Cortex of kidney (tissue), 1 donor: ENCODE measurements at places on chromosomes 5 and 9.

DNA sequence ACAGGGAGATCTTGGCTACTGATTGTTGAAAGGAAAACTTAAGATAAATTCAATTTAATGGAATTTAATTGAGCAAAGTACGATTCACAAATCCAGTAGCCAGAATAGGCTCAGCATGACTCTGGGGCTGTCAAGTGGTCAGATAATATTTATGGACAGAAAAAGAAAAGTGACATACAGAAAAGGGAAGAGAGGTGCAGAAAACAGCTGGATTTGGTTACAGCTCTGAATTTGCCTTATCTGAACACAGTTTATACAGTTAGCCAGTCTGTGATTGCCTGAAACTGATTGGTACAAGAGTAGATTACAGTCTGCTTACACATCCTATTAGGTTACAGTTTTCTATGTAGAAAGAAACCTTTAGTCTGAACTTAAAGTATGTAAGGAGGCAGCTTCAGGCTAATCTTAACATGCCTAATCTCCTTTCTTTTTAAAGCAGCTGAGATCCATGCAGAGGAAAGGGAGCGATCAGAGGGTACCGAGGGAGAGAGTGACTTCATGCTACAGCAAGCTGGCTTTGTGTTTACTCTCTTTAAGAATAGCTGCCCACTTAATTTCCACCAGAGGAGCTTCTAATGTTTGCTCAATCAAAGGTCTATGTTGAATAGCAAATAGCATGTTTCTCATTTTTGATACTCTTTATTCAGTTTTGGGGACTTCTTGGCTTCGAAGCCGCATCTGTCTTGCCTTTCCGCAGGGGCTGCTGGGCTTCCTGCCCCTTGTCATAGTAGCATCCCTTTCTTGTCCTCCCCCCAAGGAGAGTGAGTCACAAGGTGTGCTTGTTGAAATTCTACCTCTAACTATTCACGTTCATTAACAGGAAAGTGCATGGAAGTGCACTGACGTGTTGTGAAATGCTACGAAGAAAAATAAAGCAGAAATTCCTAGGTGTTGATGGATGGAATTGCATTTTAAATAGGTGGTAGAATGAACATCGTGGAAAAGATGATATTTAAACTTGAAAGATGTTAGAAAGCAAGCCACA, 761.2 kb downstream of the TAF11L14 start:
- DNase-seq = no peak

DNA sequence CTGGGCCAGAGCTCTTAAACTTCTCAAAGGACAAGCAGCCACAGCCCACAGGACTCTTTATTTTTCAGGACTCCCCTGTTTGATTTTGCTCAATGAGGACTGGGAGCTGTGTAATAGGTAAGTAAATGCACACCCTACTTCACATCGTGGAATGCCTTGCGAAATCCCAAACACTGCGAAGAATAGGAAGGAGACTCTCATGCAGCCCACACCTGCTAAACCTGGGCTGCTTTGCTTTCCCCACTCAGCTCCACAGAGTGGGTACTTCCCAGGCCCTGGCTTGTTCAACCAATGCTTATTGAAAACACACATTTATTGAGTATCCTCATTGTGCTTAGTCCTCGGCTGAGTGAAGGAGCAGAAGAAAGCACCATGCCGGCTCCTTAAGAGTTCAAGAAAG, 103.3 kb upstream of the FSTL4 start:
- no peak for DNase-seq

- DNase-seq = no peak
These were observed 83.2 kb downstream of the CDH18 start for GRCh38 chr5:19904766-19905165.

GRCh38 chr9:117418111-117418510, 3.3 kb upstream of the ASTN2 start:
- no peak for DNase-seq

DNA sequence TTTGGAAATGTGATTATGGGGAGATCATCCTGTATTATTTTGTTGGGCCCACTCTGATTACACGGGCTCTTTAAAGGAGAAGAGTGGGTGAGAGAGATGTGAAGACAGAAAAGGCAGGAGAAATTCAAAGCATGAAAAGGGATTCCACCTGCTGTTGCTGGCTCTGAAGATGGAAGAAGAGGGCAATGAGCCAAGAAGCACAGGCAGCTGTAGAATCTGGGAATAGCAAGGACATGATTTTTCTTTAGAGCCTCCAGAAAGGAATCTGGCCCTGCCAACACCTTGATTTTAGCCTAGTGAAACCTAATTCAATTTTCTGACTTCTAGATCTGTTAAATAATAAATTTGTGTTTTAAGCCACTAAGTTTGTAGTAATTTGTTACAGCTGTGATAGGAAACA, 11.3 kb downstream of the C9 start:
- no peak for DNase-seq

- no peak for DNase-seq
These were observed 27.8 kb downstream of the PCDHGC5 start for GRCh38 chr5:141516672-141517025.

DNA sequence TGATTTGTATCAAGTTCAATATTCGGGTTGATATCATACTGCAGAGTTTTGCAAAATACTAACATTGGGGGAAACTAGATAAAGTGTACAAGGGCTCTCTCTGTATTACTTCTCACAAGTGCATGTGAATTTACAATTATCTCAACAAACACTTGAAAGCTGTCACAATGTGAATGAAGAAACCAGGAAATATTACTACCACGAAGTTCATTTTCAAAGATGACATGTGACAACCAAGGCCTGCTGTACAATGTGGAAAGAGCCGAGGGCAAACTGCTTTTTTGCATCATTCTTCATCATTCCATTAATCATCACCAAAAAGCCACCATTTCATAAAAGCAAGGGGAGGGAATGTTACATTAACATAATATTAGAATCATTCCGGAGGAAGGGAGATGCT, 310.0 kb downstream of the GLIS3 start:
- no peak for DNase-seq

DNA sequence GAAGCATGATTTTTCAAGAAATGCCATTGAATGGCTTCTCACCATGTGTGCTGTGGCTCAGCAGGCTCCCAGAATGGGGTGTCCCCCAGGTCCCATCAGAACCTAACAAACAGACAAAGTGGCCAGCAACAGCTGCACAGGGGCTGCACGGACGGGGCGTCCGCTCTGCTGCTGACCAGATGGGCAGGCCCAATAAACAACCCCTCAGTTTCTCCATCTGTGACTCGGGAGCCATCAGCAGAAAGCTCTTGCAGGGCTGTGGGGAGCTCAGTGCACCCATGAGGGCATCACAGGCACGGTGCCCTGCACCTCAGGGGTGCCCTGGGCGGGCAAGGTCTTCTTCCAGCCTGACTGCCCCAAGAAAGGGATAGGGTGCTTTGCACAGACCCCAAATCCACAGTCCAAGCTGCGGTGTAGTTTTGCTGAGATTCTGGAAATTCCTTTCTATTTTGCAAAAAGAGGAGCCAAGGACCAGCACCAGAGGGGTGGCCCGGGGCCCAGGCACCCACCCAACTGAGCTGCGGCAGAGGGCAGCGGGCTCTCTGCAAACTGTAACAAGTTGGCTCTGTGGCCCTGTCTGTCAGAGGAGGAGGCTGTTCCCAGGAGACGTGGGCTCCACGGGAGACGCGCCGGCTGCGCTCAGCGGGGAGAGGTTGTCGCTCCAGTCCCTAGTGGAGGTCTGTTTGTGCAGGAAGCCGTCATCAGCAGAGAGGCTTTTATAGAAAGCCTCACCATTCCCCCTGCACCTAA, 138.7 kb upstream of the PPP1R26 start:
- DNase-seq = no peak

DNA sequence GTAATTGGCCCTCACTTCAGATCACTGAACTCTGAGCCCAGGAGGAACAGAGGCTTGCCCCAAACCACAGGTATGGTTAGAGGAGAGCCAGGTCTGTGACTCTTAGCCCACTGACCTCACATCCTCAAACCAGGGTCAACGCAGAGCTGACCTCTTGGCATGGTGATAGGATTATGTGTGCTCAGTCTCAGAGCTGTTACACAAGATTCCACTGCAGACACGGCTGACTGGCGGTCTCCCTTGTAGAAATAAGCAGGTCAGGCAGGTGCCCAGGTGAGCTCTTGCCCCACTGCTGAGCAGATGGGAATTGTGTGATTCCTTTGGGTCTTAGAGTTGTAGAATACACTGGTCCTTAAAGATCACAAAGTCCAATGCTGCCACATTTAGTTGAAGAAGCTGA, 66.0 kb upstream of the PITX1 start:
- no peak for DNase-seq

GRCh38 chr5:160787240-160787639, 64.8 kb downstream of the ATP10B start:
- no peak for DNase-seq

DNA sequence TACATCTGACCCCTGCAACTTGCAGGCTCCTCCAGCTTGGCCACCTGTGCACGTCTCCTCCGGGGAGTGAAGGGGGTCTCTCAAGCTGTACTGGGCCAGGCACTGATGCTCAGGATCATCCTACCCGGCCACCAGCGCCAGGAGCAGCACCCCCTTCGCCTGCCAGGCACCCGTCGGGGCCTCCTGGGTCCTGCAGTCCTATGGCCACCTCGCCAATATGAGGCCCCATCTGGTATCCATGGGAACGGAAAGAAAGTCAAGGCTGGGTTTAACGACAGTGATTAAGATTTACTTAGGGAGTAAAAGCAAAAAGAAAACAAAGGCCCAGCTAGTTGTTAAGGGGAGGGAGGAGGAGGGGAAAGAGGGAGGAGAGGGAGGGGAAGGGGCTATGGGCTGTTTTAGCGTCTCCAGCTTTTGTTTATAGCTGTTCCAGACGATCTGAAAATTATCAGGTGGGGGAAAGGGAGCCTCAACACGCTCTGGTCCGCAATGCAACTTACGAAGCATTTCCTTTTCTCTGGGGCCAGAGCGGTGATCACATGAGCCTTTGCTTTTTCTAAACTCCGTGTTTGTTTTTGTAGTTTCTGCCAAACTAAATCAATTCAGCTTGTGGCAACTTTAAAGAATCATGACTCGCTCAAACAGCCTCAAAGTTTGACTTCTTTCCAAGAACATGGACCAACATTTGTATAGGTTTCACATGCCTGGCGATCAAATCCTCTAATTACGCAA, 132.4 kb downstream of the ROR2 start:
- DNase-seq = no peak

GRCh38 chr5:56286015-56286884, 53.1 kb upstream of the ANKRD55 start:
- no peak for DNase-seq

DNA sequence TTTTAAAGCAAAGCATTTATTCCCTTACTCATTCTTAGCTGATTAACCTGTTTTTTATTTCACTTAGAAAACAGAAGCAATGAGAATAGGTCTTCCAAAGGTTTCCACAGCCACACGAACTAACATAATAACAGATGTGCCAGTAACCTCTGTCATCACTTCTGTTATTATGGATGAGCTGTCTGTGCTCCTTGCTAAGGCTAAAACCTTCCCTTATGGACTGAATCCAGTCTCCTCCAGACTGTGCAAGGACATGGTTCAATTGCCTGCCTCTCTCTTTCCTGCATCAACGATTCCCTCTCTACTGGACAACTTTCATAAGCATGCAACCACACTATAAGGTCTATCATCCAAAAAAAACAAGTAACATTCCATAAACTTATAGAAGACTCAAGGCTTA, 1446.2 kb downstream of the MAT2B start:
- no peak for DNase-seq

DNA sequence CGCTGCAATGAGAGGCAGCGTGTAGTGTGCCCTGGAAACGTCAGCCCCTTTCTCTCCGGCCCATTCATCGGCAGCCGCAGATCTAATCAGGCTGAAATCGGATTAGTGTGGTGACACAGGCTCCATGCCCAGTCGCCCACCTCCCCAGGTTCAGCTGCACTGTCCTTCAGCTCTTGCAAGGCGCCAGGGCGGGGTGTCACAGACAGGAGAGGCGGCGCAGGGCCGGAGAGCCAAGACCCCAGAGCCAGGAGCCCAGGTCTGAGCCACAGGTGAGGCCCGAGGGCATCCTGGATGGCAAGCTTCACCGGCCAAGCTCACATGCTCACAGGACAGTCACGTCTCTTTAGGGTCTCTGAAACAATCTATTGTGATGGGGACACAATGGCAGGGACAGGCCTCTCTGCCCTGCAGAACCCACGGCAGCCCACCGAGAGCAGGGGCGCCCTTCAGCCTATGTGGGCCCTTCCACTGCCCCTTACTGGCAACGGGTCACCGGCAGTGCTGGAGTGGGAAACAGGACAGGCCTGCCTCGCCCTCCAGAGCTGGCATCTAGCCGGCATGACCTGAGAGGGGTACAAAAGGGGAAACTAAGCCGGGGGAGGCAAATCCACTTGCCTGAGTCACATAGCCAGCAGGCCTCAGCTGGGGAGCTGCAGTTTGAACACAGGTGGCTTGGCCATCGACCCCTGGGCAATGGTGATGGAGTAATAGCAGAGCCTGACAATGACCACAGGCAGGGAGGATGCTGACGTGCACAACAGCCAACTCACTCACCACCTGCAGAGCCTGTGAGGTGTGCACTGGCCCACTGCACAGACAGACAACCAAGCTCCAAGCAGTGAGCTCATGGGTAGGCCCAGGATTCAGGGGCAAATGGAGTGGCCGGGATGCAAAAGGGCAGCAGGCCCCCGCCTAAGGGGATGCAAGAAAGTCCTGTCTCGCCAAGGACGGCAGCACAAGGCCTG, 48.1 kb downstream of the VAV2 start:
- no peak for DNase-seq

GRCh38 chr9:114969269-114969668, 38.9 kb upstream of the TNFSF8 start:
- no peak for DNase-seq

- DNase-seq = no peak
These were observed 285.4 kb downstream of the TMEM232 start for GRCh38 chr5:110441035-110441434.

DNA sequence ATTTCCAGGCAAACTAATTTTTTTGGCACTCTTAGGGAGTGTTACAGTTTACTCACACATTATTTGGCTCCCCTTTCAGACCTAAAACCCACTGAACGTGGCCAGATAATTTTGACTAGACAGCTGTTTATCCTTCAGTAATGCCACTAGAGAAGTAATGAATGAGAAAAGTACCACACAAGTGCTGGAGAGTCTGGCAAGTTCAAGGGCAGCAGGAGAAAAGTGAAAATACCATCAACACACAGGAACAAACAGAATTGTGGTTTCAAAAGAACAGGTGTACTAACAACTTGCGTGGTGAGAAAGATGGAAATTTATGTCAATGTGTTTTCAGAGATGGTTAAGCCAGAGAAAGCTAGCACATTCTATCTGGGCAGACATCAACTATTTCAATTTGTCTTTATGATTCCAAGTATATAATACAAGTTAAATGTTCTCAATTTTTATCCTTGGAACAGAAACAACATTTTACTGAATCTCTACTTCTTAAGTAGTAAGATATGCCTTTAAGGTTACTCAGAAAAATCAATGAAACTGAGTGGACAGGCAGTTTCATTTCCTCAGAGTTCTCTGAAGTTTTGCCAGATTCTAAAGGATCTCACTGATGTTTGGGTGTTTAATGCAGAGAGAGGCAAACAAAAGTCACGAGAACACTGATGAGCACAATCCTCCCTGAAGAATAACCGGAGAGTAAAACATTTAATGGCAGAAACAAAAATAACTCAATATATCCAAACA, 91.0 kb downstream of the ARSB start:
- no peak for DNase-seq

GRCh38 chr5:143585970-143586369, 182.5 kb upstream of the NR3C1 start:
- no peak for DNase-seq

GRCh38 chr5:118883362-118883761, 105.0 kb downstream of the DTWD2 start:
- DNase-seq = no peak
